ENCODE measurements at places on chromosomes 6 and 20.

DNA sequence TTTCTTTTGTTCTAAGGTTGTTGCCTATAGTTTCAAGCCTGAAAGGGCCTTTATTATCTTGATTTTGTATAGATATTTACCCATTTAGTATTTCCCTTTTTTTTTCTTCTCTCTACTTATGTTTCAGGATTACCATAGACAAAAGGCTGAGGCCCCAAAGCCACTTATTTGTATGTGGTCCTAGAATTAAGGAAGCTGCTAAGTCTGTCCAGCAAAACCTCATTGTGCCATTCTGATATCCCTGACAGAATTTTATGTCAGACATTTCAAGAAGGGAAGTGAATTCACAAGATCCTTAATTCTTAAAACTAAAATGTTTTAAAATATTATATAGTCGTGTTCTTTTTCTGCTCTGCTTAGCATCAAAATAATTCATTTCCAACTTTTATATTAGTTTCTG lies 6.9 kb downstream of the HAO1 start:
- DNase-seq: no peak

DNA sequence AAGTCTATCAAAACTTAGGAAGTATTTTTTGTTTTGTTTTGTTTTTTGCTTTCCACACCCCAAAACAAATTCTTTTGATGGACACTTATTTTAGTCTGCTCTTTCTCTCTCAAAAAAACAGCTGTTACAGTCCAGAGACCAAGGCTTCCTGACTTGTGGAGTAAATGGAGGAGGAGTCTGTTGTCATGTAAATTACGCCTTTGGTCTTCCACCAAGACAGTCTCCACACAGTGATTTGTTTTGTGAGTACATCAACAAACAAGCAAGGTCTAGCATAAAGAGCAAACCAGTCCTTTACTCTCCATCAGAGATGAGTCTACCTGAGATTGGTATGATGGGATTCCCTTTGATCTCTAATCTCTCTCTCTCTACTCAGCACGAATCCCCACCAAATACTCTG lies 588.0 kb upstream of the ARID1B start:
- DNase-seq: no peak

GRCh38 chr20:63140514-63141433 lies 75.2 kb downstream of the YTHDF1 start:
- DNase-seq: no peak

DNA sequence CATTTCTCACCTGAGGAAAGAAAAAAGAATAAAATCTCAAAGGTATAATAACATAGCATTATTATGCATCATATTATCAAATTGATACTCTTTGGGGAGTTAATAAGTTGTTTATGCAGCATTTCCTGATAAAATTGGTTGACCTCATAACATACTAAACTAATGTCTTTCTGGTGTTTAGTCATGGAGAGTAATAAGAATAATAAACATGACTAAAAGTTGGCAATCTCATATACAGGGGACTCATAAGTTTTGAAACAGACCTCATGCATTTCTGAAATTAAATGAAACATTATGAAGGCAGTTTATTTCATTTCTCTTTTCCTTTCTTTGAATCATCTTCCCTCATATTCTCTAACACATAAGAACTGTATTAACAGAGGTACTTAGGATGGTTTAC lies 60.5 kb upstream of the PRDM1 start:
- peak; percentile 30 for DNase-seq

DNA sequence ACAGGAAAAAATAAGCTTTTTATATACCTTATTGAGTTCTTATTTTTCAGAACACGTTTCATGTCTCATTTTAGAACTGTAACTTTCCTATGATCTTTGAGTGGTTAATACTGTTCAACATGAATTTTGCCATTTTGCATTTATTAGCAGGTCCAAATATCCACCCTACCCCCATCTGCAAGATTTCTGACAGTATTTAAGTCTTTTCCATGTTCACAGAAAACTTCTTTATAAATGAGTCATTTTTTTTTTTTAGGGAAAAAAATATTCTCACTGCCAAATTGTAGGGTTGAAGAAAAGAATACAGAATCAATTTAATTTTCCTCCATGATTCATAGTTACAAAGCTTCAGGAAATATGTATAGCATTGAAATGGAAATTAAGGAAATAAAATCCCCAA lies 101.8 kb downstream of the COL21A1 start:
- no peak for DNase-seq

DNA sequence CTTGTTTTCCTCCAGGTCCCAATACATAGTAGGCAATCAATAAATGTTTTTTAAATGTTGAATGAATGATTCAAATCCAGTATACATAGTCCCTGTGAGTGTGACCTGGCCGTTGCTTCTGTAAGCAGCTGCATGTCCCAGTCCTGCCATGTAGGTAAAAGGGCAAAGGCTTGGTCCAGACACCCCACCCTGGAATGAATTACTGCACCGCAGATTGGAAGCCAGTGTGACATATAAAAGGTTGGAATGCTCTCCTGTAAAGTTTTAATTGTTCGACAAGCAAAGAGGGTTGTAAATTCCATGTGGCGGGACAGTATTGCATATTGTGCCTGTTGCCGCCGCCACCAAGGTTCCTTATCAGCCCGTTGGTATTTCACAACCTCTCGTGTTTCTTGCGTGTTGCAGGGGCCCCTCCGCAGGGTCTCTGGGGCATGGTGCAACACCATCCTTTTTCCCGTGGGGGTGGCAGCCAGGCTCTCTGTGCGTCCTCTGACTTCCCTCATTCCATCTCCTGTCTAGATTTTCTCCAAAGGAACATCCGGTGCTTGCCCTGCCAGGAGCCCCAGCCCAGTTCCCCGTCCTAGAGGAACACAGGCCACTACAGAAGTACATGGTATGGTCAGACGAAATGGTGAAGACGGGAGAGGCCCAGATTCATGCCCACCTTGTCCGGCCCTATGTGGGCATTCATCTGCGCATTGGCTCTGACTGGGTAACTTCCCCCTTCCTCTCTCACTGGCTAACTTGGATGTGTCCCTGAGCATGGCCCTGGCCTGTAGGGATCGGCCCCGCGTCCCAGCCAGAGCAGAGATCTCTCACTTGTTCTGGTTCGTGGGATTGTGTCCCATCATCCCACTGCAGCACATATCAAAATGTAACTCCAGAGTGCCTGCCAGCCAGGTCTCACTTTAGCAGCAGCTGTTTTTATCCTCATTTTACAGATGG lies 20.3 kb downstream of the POFUT1 start:
- DNase-seq: no peak

GRCh38 chr20:34922654-34923381 lies 32.8 kb downstream of the GSS start:
- DNase-seq: peak; percentile 87

- DNase-seq: no peak
These were observed 99.4 kb downstream of the COL12A1 start for GRCh38 chr6:75106426-75106825.

DNA sequence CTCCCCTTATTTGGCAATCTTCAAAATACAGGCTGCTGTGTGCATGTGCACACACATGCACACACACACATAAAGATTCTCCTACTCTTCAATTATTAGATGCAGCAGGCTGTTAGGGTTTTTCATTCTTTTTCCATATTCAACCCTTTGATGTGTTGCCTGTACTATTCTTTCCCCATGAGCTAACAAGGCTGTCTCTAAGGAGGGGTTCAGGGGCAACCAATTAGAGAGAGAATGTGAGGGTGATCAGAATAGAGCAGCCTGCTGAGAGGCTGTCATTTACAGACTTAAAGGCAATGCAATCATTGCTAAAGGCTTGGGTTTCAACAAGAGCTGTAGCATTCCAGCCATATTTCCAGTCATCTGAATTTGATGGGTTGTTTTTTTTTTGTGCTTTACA lies 467.4 kb upstream of the ID4 start:
- DNase-seq: no peak

DNA sequence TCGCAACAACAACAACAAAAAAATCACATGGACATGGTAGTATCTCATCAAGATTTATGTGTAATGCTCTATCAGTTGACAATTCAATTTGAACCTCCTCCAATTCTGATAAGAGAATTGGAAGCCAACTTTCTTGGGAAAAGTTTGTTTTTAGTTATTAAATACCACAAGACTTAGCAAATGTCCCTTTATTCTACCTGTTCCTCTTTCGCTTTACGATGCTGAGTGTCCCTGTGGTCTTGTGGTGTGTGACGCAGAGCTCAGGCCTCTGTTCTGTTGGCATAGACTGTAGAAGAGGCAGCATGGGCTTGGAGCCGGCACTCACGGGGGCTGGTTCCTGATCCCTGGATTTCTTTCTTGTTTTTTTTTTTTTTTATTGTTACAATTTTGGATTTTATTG lies 76.7 kb downstream of the PSMB1 start:
- DNase-seq: no peak

DNA sequence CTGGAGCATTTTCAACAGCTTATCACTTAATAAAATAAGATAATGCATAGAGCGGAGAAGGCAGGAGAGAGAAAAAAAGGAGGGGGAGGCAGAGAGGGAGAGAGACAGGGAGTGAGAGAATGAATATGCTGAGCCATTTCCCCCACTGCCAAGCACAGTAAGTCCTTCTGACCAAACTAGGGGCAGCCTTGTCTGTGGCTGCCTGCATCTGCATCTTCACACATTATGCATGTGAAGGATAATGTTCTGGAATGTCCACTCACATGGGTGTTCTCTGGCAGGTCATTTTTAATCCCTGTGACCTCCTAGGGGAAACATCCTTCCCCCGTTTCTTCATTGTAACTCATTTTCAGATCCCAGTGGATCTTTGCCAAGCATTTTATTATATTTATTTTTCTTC lies 269.3 kb downstream of the FOXA2 start:
- DNase-seq: no peak

DNA sequence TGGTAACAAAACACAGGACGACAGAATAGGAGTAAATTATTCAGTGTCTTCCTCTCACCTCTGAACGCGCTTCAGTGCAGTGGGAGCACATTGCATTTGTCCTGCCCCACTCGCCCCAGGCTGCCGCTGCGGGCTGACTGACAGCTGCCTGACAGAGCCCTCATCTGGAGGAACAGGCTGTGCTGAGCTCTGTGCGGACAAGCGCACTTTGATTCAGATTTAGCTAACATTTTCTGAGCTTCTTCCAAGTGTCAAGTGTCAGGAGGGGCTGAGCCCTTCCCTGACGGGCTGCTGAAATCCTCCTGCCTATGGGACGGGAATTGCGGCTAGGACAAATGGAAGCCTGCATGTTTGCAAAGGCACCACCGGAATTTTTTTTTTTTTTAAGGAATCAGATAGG lies 383.0 kb upstream of the CDH4 start:
- DNase-seq: no peak

DNA sequence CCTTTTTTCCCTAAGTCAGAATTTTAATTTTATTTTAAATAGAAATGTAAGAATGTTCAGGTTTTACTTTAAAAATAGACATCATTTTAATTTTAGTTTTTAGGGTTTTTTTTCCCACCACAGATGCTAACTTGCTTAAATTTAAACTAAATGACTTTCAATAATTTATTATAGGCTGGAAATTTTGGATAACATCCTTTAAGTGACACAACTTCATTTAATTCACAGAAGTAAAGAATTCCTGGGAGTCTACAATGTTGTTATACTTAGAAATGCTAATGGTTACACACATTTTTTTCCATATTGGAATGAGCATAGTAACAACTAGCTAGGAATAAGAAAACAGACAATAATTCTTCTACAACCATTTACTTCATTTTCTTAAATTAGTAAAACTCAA lies 90.5 kb upstream of the PDE10A start:
- no peak for DNase-seq

- peak; percentile 24 for DNase-seq
These were observed 137.7 kb upstream of the HEY2 start for GRCh38 chr6:125611573-125612344.

- DNase-seq: no peak
These were observed 130.1 kb downstream of the RNASET2 start for GRCh38 chr6:166826264-166826663.

GRCh38 chr20:39268981-39269461 lies 306.9 kb downstream of the DHX35 start:
- DNase-seq: peak; percentile 81

- peak; percentile 94 for DNase-seq
These were observed at the start of gene DEK for GRCh38 chr6:18264219-18264922. TSS of gene DEK (minus strand) at chr6:18264530. CDS start at chr6:18263987, 543 bp downstream.

GRCh38 chr20:7207186-7207798 lies 439.8 kb downstream of the BMP2 start:
- no peak for DNase-seq

GRCh38 chr6:117265410-117266256 lies at the start of gene VGLL2:
TSS of gene VGLL2 (plus strand) at chr6:117265558. CDS start at chr6:117265764, 206 bp downstream.
- DNase-seq: peak; percentile 80

DNA sequence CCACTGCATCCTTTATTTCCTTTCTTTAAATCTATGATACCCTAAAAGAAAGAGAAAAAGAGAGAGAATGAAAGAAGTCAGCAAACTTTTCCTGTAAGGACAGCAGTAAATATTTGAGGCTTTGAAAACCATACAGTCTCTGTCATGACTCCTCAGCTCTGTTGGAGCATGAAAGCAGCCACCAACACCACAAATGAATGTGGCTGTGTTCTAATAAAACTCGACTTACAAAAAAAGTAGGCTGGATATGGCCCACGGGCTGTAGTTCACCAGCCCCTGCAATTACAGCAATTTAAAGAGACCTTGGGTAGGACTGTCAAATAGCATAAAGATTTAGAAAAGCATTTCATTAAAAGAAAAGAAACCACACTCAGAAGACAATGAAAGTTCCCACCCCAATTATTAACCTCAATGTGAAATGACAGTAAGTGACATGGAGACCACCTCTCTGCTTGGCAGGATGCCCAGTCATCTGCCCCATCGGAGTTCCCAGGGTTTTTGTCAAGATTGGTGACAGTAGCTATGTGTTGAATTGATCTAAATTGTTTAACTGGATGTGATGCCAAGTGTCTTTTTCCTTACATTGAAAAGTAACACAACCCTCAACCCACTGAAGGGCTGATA lies 50.9 kb downstream of the TNFRSF21 start:
- DNase-seq: no peak
